T-helper 2 cell treated with Interferon-gamma antibody and Interleukin-4, amounts not matched to agents 5 μg/mL and 100 μg/mL, for 36 hours (primary cell): ENCODE measurements at places on chromosomes 5 and 9.

GRCh38 chr5:165201771-165202518 lies 1696.5 kb downstream of the MAT2B start:
- DNase-seq, result no peak

- DNase-seq, result no peak
Observed at GRCh38 chr5:63097286-63097685, 518.7 kb downstream of the LRRC70 start.

GRCh38 chr5:150266871-150267291 lies 22.7 kb downstream of the CAMK2A start:
- DNase-seq, result no peak

- DNase-seq, result no peak
Observed at GRCh38 chr9:136971746-136972145, 5.6 kb upstream of the PTGDS start.
